ENCODE measurements at places on chromosomes 1 and 21.

DNA sequence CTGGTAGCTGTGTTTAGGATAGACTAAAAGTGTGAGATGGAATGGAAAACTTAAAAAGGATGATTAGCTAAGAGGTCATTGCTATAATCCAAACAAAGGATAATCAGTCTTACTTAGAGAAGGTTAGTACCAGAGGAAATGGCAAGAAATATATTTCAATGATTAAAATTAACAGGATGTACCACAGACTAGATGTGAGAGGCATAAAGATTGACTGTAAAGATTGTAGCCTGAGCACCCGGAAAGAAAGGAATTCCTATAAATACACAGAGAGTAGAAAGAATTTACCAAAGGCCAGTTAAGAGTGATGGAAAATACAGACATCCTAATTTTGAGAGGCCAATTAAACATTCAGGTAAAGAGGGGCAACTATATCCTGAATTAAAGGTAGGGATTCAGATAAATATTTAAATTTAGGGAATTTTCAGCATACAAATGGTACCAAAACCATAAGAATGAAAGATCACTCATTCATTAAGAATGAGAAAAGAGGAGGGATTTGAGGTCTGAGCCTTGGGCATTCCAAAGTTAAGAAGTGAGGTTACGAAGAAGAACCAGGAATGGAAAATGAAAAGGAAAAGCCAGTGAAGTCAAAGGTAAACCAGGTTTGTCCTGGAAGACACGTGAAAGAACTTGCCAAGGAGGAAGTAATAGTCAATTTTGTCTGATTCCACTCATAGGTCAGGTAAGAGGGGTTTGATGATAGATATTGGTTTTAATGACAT, 46.4 kb upstream of the RGS1 start:
- DNase-seq = no peak

DNA sequence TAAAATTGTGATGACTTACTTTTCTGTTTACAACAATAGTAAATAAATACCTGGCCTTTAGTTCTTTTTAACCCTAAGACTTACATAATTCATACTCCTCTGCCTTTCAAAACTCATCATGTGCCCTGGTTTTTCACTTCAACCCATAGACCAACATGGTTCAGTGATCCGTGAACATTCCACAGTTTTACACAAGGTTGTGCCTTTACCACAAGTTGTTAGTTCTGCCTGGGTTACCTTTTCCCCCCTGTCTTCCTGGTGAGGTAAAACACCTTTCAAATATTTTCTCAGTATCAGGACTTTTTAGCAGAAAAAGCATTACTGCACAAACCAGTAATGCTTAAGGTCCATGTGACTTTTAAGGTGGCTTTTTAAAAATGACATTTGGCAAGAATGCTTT, 1466.4 kb downstream of the PLA2G4A start:
- DNase-seq = no peak

DNA sequence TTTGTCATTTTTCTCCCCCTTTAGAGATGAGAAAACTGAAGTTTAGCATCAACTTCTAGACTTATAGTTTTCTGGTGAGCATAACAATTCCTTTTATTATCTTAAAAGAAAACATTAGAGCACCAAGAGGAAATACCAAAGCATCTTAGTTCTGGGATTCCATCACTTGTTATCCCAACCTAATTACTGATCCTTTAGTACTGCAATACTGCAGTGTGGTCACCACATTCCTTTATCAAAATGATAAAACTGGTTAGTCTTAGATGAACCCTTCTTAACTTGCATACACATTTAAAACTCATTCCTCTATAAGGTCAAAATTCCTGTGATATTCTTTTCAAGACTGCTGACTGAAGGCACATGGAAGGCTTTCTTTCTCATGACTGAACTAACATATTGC, 23.1 kb downstream of the SOD1 start:
- DNase-seq = no peak

DNA sequence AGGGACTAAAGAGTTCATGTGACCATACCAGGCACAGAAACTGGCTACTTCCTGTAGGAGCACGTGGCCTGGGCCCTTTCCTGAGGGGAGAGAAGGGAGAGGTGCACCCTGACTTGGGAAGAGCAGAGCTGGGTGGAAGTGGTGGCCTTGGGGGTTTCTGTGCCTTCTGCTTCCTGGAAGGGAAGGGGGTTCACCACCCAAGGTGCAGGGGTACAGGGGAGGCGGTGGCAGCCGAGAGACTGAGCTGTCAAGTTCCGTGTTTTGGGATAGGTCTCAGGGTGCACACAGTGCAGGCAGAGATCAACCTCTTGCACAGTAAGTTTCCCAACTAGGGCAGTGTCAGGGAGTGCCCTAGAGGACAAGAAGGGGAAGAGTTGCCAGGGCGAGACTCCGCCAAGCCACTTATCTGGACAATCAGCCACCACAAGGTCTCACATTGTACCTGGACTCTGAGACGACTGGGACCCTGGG, 10.1 kb downstream of the HECTD3 start:
- DNase-seq = no peak

DNA sequence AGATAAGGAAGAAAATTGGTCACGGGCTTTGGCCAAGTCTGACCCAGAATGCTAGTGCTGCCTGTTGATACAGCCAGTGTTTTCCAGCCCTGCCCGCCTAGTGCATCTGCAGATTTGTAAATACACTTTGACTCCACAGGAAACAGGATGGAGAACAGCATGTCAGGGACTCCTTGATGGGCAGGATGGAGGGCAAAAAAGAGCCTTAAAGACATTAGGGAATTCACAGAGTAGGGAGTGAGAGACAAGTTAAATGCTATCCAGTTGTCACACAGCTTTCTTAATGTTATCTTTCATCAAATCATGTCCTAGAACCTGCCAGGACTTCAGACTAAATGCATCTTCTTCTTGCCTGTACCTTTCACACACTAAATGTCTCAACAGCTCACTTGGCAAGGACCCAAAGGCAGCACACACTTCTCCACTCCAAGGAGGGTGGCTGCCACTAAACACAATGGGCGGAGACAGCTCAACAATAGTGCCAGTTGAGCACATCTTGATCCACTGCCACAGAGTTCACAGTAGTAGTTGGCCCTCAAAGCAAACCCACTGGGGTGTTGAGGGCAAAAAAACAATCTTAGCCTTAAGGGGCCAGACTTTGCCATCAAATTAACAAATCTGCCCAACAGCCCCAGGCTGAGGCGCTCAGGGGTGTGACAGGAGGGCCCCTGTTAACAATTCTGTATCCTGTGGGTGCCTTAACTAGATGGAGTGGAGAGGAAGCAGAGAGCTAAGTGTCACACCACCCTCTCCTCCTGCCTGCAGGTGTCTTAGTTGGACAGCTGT, 2.7 kb downstream of the HIVEP3 start:
- no peak for DNase-seq

GRCh38 chr1:111281411-111281810, 9.2 kb upstream of the CHIA start:
- DNase-seq = no peak
